Stimulated activated CD4-positive, alpha-beta T cell treated with anti-CD3 and anti-CD28 coated beads, Interleukin-2, amount 100 ng/mL, for 24 hours (primary cell): ENCODE measurements at places on chromosomes 11 and 22.

DNA sequence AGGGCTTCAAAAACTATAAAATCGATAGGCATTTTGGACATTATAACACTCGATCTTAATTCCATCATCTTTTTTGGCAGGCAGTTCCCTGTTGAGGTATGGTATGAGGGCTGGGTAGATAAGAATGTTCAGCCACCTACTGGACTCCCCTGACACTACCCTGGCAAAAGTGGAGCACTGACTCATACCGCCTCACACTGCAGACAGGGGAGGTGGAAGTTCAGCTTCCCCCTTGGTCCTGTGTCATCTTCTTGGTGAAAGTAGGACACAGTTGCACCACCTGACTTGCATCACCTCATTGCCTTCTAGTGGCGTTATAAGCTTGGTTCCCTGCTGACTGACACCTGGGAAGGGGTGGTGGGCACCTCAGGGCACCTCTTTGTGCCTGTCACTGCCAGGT is 30.4 kb downstream of the PAAF1 start:
- DNase-seq, result no peak

GRCh38 chr11:116690611-116691010 is 82.2 kb downstream of the BUD13 start:
- no peak for DNase-seq

DNA sequence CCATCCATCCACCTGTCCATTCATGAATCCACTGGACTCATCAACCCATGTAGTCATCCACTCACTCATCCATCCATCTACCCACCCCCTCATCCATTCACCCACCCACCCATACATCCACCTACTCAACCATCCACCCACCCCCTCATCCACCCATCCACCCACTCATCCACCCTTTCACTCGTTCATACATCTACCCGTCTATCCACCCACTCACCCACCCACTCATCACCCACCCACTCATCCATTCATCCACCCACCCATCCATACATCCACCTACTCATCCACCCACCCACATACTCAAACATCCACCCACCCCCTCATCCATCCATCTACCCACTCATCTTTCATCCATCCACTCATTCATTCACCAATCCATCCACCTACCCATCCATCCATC is 37.7 kb downstream of the RTL6 start:
- no peak for DNase-seq

DNA sequence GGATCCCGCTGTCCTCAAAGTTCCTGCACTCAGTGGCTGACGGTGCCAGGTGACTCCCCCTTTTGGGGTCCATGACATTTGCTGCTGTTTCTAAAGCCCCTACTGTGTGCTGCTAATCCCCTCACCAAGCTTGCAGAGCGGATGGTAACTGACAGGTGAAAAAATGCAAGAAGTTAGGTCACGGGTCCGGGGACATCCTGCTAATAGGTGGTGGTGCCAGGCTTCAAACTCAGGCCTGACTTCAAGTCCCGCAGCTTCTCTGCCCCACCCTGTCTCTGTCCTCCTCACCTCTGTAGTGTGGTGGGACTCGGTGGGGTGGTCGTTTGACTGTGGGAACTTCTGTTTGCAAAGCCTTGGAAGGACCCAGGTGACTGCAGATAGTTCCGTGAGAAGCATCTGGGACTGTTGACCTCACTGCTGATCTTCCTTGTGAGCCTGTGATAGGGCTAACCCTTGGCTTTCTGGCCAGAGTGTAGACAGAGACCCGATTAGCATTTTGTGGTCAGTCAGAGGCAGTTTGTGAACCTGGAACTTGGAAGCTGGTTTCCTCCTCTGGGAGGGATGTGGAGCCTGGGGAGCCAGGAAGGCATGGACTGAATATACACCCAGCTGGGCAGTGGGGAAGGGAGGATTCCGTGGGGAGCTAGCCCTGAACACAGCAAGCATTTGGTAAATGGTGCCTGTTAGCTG is 115.4 kb upstream of the OR4B1 start:
- no peak for DNase-seq

DNA sequence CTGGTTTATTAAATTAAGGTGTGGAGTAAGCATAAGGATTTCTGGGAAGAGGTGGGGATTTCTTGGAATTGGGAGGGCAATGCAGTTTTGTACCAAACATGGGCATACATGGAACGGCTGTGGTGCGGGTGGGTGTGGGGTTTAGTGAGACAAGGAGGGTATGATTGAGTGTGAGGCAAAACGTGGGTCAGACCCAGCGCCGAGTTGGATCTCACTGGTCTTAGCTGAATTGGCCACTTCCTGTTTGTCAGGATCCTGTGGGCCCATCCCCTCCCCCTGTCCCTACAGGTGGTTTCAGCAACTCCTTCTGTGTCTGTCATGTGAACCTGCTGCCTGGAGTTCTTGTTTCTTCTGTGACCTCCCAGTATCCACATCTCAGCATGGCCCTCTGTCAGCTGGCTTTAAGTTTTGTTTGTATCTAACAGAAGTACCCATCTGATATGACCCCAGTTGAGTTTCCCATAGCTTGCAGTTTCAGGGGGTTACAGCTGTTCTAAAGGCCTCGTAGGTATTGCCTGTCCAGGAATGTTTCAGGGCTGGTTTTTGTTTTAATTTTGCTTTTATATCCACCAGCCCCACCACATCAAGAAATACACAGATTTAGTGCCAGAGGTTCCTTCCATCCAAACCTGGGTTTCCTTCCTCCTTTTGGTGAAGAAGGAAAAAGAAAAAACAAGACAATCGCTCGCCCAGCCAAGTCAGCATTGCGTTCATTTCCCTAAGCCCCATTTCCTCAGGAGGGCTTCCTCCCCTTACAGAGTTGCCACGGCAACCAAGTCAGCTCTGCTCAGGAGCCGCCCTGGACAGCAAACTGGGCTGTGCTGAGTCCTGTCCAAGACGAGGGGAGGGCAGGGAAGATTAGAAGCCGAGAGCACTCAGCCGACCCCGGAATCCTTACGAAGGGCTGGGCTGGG is 6.0 kb downstream of the APOL1 start:
- DNase-seq, result peak; percentile 43

- DNase-seq, result no peak
Observed at GRCh38 chr22:35417606-35418005, 17.7 kb downstream of the MCM5 start.

DNA sequence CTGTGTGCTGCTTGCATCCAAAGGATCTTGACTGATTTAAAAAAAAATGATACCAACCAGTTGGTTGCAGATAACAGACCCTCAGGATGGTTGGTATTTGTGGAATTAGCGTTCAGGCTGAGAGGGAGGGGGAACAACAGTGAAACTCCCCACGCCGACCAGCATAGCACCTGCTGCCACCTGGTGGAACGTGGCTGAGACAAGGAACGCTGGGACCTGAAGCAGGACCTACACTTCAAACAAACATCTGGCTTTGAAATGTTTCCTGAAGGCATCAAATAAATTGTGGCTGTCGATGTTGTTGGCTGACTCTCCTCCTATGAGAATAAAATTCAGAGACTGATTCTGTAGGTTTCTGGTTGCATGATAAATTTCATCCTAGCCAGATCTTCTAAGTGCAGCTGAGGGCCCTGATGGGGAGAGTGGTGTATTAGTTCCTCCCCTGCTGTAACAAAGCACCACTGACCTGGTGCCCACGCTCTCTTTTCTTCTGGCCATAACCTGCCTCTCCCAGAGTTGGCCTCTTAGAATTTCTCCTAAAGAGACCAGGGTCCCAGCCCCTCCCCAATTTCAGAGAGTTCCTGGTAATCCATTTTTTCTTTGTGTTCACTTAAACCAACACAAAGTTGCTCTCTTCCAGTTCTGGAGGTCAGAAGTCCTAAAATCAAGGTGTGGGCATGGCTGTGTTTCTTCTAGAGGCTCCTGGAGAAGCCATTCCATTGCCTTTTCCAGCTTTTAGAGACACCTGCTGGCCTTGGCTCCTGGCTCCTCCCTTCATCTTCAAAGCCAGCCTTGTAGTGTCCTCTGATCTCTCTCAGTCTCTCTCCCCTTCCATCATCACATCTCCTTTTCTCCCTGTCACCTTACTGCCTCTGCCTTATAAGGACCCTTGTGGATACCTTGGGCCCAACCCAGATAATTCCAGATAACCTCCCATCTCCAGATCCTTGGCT is 17.3 kb downstream of the APOL2 start:
- DNase-seq, result peak; percentile 61

GRCh38 chr11:100340466-100341319 is 346.4 kb upstream of the ARHGAP42 start:
- DNase-seq, result no peak

GRCh38 chr11:121350314-121351082 is 57.9 kb downstream of the SC5D start:
- DNase-seq, result no peak

DNA sequence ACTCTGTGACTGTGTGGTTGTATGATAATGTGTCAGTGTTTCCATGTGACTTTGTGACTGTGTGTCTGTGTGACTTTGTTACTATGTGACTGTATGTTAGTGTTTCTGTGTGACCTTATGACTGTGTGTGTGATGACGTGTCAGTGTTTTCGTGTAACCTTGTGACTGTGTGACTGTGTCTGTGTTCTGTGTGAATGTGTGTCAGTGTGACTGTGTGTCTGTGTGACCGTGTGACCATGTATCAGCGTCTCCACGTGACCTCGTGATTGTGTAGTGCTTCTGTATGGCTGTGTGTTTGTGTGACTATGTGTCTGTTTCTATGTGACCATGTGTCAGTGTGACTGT is 9.5 kb upstream of the PKNOX2 start:
- DNase-seq, result no peak

- DNase-seq, result no peak
Observed at GRCh38 chr11:95279921-95280868, 49.2 kb upstream of the SESN3 start.

DNA sequence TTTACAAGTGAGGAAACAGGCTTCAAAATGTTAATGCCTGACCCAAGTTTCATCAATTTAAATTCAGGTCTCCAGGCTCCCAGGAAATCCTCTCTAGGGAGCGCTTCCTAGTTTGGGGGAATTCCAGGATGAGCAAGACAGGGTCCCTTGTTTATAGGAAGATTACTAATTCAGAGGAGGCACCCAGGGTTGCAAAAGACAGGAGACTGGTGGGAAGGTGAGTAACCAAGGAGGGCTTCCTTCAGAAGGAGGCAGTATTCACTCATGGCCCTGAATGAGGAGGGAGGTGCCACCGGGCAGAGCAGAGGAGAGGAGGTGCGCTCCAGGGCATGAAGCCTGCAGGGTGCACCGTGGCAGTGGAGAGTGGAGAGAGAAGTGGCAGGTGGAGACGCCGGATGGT is 1.6 kb downstream of the TMEM132A start:
- no peak for DNase-seq

- peak; percentile 42 for DNase-seq
Observed at GRCh38 chr11:94325681-94326080, 21.3 kb downstream of the IZUMO1R start.

GRCh38 chr22:49255154-49255553 is 572.5 kb downstream of the BRD1 start:
- no peak for DNase-seq

DNA sequence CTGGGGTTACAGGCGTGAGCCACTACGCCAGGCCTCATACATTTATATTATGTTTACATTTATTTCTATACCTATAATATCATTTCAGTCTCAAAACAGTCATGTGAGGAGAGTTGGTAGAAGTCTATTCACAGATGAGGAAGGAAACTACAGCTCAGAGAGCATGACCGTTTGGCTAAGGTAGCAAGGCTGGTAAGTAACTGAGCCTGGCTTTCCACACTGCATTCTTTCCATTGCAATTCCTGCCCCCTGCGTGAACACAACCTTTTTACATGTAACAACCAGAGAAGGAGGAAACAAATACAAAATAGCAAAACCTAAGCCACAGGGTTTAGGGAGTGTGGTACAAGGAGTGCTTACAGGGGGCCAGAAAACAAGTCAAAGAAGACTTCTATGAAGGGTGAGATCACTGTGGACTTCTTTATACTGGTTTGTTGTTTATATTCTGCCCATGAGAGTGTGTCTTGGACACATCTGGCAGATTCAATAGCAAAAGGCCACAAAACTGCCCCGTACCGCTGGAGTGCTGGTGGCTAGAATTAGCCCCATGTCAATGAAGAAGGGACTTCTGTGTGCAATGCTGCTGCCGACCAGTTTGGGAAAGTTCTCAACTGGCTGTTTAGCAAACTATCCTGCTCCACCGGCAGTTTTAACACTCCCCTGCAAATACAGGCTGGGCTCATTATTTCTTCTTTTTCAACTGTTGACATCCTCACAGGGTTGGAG is 19.0 kb downstream of the MICAL3 start:
- DNase-seq, result no peak

GRCh38 chr11:1116666-1117390 is 40.9 kb upstream of the MUC5AC start:
- no peak for DNase-seq

DNA sequence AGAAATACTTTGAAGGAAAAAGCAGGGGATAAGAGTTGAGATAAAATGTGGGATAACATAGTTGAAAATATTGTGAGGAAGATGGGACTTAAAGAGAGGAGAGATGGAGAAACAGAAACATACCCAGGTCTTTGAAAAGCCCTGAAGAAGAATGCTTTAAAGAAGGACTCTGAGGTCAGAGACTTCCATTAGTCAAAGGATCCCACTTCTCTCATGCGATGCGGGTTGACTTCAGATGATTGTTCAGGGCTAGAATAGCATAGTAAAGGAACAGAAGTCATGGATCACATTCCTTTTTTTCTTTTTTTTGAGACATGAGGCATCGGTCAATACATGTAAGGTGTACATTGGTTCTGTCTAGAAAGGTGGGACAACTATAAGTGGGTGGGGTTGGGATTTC is 3.5 kb upstream of the JAM3 start:
- no peak for DNase-seq

GRCh38 chr11:83157594-83158356 is 844 bp downstream of the PCF11 start:
- peak; percentile 57 for DNase-seq

- no peak for DNase-seq
Observed at GRCh38 chr11:102420547-102420946, 32.0 kb downstream of the TMEM123 start.

DNA sequence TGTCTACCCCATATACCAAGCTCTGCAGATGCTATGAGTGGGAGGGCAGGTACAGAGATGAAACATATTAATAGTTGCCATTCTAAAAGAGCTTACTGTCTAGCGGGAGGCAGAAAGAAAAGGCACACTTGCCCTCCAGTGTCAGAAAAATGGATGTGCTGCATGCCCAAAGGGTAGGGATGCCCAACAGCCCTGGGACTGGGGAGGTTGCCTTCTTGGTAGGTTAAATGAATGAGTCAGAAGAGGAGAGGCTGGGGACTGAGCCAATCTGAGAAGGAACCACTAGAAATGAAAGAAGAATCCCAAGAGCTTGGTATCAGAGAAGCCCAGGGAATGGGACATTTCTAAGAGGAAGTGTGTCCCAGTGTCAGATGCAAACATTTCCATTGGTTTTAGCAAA is 1.2 kb downstream of the BIRC3 start:
- DNase-seq, result peak; percentile 67

DNA sequence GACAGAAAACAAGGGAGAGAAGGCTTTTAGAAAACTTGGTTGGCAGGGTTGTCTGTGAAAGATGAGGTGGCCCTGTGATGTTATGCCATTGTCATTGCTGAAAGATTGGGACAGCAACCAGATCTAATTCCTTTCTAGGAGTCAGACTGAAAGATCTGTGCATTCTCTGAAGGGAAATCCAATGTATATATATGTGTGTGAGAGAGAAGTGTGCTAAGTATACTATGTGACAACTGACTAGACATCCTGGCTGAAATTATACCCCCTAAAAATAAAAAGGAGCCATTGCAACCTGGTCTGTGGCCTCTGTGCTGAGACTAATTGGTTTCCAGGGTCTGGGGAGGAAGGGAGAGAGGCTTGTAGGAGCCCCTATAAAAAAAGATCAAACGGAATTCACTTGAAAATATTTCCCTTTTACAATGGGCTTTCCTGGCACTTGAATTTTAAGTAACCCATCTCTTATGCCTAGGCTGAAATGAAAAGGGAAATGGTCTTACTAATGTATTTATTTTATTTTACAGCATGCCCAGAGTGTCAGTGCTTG is 1.2 kb upstream of the MPPED2 start:
- DNase-seq, result no peak

GRCh38 chr22:38649841-38650522 is 6.2 kb downstream of the FAM227A start:
- no peak for DNase-seq
